Small intestine (tissue), 16 donors: ENCODE measurements at places on chromosomes 12 and 14.

GRCh38 chr14:56414236-56414635, 165.4 kb upstream of the TMEM260 start:
- no peak for DNase-seq

GRCh38 chr14:63475761-63476160, 67.4 kb downstream of the PPP2R5E start:
- no peak for DNase-seq

DNA sequence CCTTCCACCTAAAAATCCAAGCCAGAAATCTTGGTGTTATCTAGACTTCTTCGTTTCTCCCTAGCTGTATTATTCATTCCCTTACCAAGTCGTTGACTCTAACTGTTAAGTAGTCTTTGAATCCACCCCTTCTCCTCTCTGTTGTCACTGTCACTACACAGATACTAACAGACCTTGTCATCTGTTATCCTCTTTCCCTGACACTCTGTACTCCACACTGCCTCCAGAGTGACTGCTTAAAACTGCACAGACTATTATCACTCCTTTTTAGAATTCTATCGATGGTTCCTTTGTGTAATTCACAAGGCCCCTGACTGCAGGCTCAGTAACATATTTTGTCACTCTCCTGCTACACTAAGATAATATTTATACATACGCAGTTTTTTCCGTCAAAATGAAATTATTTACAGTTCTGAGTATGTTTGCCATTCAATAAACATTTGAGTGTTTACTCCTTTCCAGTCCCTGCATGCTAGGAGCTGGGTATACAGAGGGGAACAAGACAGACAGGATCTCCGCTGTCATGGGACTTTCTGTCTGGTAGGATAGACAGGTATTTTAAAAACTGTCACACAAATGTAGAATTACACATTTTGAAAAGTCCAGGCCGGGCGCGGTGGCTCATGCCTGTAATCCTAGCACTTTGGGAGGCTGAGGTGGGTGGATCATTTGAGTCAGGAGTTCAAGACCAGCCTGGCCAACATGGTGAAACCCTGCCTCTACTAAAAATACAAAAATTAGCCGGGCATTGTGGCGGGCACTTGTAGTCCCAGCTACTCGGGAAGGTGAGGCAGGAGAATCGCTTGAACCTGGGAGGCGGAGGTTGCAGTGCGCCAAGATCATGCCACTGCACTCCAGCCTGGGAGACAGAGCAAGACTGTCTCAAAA, 3.8 kb downstream of the MARS1 start:
- DNase-seq = no peak

DNA sequence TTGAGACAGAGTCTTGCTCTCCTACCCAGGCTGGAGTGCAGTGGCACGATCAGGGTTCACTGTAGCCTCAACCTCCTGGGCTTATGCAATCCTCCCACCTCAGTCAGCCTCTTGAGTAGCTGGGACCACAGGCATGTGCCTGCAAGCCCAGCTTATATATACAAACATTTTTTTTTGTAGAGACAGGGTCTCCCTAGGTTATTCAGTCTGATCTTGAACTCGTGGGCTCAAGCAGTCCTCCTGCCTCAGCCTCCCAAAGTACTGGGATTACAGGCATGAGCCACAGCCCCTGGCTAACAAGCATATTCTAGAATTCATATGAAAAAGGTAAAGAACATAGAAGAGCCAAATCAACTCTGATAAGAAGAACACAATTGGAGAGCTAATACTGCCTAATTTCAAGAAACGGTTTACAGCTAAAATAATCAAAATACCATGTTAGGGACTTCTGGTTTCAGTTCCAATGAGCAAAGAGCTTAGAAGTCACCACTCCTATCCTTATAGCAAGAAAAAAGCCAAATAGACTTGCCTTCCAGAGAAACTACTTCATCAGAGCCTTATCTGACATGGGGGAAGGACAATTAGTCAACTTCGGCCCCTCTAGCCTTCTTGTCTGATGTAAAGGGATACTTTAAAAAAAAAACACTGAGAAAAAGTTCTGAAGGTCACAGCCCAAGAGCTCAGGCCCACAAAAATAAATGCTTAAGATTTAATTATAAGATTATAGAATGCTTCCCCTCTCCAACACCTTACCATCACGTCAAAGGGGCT, 37.6 kb downstream of the TMEM116 start:
- no peak for DNase-seq

GRCh38 chr12:21718944-21719650, 55.4 kb downstream of the KCNJ8 start:
- DNase-seq = no peak

DNA sequence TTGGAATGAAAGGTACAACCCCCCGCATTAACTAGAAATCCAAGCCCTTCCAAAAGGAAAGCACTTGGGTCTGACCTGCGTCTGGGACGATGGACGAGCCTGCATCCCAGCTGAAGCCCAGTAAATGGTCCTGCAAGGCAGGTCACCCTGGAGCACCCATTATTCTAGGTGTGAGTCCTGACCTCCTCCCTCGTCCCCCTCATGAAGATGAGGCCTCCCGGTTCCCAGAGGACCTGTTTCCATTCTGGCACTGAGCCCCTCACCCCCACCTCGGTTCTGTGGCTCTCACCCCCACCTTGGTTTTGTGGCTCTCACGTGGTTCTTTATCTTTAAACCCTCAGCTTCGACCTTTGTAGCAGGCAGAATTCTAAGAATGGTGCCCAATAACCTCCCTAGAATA, 7.3 kb downstream of the IFI27 start:
- DNase-seq = peak; percentile 44

- DNase-seq = no peak
Observed at GRCh38 chr12:10590966-10591365, 22.4 kb downstream of the MAGOHB start.

DNA sequence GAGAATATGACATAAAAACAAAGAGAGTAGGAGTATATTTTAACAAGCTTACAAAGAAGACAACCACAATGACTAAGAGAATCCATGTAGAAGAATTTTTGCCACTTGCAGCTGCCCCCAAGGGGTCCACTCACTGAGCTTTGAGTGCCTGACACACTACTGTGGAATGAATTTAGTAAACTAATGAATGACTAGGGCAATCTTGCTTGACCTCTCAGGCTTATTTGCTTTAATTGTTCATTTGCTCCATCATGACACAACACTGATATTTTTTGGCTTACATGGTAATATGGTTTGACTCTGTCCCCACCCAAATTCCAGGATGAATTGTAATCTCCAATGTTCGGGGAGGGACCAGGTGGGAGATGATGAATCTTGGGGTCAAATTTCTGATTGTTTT, 249.1 kb upstream of the FAR2 start:
- DNase-seq = no peak
